ENCODE measurements at places on chromosomes 13 and 19.

DNA sequence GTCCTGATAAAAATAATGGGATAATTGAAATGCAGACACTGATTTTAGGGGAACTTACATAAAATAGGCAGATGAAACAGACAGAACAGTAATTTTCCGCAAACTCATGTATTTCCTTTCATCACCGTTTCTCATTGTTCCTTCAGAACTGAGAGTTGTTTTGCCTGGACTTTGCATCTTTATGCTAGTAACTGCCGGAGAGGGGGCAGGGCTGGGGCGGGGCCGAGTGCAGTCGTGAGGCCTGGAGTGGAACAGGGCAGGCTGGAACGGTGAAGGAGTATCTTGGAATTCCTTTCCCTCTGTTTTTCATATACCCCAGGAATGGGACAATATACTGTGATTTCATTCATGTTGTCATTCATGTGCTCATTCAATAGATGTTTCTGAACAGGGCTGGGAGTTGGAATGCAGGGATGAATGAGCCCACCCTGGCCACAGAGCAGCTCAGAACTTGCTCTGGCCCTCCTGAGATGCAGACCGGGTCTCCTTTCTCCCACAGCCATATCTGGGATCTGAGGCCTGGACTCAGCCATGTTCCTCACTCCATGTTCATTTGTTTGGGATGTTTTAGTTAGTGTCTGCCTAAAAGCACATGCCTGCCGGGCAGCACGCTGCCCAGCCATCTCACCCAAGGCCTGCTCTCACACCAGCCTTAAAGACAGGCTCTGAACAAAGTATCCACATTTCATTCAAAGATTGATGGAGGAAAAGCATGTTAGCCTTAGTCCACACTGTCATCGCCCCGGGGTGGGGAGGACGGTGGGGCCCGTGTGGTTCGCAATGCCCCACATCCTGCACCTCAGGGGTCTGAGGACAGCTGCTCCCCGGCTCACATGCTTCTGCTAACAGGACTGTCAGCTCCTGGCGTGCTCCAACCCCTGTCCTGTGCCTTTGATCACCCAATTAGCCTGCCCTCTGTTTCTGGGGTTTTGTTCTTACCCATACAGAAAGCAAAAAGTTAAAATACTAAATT is 92.9 kb downstream of the SOX1 start:
- DNase-seq = no peak

GRCh38 chr13:54913668-54914067 is 1885.1 kb downstream of the OLFM4 start:
- no peak for DNase-seq

GRCh38 chr19:2235381-2236063 is 607 bp downstream of the PLEKHJ1 start:
- DNase-seq = peak; percentile 38

DNA sequence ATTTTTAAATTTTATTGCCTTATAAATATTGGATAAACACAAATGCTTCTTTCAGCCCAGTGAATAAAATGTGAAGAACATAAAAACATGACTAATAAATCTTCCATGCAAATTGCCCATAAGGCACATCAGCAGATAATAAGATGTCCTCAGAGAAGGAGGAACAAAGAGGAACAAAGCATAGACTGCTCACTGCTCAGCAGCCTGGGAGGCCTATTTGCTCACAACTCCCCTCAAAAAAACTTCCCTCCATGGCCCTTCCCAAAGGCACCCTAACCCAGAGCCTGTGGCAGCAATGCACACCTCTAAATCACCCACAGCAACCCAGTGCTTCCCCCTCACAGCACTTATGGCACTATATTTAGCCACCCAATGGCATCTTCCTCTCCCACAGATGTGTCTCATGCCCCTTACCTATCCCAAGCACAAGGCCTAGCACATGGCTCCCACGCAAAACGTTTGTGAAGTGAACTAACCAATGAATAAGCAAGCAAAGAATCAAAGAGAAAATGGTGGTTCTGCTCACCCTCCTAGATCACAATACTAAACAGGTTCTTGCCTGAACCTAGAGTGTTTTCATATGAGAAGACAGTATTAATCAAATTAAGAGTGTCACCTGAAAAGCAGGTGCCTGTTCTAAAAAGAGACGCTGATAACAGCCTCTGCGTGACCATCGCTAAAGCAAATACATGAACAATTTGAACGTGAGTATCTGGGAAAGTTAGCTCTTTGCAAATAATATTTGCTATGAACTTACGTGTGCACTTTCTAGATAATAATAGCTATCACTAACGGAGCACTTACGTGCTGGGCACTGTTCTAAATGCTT is 96.9 kb downstream of the TBC1D4 start:
- no peak for DNase-seq

DNA sequence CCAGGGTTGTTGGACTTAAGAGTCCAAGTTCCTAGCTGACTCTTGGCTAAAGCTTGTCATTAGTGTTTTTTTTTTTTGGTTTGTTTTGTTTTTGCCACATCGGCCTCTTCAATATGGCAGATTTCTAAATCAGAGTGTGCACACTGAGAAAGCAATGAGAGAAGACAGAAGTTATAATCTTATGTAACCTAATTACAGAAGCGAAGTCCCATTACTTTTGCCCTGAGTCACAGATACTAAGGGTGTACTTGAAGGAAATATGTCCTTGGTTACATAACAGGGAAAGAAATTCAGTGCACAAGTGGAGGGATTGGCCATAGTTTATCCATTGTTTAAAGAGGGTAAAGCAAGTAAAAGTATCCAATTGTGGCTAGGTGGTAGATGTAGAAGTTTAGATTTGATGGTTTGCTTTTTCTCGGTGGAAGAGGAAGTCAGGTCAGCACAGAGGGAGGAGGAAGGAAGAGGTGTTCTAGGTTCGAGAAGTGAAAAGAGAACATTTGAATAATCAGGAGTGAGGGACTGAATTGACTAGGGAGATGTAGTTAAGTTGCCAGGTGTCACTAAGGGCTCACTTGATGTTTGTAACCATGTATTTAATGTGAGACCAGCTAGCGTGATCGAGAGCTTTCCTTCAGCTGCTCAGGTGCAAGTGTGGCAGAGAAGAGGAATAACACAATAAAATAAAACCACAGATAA is 12.2 kb downstream of the GTF2F2 start:
- DNase-seq = no peak

DNA sequence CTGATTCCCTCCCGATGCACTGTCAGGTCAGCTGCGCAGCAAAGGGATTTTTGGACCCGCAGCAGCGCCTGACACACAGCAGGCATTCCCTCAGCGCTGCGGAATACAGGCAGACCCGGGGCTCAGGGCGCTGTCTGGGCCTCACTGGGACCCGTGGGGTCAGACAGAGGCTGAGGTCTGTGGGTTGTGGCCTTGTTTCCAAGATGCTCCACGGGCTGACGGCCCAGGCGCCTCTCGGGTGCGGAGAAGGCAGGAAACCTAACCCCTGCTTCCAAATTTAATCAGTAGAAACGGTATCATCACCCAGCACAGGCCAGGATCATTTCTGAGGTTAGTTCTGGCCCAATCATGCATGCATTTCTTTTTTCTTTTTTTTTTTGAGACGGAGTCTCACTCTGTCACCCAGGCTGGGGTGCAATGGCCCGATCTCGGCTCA is 686 bp upstream of the RNF126 start:
- DNase-seq = no peak

GRCh38 chr19:55149078-55150003 is at the start of gene TNNT1:
TSS of gene TNNT1 (minus strand) at chr19:55149206. CDS start at chr19:55147157, 2,049 bp downstream.
- peak; percentile 19 for DNase-seq

Data from ELR (cell line).